ENCODE measurements at places on chromosomes 5 and 9.

DNA sequence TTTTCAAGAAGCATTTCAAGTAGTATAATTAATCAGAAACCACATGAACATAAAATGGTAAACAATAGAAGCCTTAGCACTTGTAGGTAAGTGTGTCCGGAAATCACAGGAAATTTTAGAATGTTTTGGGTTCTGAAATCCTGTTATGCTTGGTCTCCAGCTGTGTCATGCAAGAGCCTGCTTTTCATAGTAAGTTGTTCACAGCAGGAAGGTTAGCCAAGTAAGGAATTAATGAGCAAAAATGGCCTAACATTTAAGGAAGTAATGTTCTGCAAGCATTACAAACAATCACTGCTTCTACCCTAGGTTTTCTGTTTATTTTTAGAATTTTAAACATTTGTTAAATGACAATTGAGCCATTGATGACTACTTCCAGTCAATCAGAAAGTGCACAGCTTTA, 669.5 kb downstream of the SLCO4C1 start:
- DNase-seq = no peak

DNA sequence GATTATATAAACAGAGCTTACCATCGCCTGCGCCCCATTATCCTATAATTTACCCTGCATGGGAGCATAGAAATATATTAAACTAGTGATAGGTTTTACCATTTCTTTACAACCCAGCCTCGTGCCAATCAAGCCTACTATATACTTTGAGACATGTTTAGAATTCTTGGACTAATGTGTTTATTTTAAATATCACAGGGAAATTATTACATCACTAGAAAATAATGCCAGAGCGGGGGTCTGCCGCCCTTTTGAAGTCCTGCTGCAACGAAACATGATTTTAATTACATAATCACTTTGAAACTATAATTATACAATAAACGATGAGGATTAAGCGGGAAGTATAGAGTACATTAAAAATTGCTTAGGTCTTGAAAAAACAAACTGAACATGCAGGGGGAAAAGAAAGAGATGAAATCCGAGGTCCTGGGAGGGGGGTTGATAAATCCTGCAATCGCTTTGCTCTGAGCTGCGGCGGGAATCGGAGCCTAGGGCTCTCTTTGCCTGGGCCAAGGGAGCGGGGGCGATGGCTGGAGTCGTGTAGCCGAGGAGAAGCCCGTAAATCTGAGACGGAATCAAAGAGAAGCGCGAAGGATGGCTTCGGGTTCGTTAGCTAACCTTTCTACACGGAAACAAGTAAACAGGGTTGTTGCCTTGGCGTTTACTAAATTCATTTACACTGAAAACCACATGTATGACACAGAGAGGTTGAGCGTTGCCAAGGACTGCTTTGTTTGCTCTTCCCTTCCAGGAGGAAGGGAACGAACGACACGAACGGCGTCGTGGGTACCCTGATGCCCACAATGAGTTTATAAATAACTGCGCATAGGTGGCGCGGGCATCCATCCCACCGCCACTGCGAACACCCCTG, 127.6 kb downstream of the TMEM174 start:
- DNase-seq = no peak

GRCh38 chr5:123429993-123430392, 6.8 kb upstream of the CEP120 start:
- DNase-seq = no peak

DNA sequence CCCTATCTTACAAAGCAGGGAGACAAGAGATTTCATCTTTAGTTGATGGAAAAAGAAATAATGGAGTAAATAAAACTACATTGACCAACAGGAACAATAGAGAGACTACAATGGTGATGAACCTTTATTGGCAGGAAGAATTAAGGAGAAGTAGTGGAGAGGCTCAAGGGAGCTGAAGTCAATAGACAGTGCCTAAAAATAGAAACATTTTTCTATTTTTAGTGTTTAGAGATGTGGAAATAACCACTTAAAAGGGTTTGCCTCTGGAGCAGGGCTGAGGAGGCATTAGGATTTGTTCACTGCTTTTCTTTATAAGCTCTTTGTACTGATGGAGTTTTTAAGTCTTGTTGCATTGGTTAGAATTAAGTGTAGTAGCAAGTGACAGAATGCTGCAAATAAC, 98.4 kb upstream of the ERCC6L2 start:
- no peak for DNase-seq

DNA sequence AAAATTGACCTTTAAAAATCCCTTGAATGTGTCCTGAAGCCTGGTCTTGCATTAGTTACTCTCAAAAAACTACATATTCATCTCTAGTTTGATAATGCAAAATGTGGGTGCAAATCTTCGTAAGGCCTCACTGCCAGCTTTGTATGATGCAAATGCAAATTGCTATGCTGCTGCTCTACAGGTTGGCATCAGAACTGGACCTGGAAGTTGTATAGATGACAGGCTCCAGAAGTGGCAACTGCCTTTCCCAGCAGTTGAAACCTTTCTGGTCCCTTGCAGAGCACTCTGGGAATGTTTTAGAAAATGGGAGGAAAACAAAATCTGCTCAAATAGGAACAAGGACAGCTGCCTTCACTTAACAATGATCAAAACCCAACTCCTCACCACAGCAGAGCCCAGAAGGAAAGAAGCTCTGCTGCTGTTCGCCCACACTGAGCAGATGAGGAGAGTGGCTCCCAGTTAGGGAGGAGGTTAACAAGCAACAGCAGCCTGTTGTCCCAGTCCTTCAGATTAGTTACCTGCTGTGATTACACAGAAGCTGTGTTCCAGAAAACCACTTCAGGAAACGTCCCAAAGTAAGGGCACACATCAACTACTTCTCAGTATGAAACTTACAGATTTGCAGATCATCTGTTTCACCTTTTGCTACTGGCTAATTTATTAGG, 93.5 kb downstream of the PLPP1 start:
- DNase-seq = no peak

- DNase-seq = no peak
Observed at GRCh38 chr9:34592895-34593601, 3.5 kb upstream of the CNTFR start.

DNA sequence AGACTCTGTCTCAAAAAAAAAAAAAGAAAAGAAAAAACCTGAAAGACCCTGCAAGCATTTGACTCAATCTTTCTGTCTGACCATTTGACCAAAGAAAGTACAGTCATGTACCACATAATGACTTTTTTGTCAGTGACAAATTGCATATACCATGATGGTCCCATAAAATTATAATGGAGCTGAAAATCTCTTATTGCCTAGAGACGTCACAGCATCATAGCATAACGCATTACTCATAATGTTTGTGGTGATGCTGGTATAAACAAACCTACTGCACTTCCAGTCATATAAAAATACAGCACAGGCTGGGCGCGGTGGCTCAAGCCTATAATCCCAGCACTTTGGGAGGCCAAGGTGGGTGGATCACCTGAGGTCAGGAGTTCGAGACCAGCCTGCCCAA, 10.5 kb downstream of the ECM2 start:
- DNase-seq = no peak

DNA sequence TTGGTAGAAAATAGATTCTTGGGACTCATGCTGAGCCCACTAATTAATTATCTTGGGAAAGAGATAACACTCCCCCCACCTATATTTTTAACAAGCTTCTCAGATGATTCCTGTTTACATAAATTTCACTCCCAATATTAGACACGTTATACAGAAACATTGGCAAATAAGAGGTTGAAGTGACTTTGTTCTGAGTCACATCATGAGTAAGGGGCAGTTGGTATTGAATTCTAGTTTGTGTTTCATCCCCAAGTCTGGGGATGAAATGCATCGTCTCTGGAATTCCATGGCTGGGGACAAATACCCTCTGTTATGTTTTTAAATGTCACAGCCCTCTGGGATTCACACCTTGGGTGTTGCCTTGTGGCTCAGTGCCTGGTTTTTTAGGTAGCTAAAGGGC, 41.0 kb downstream of the BASP1 start:
- DNase-seq = no peak

DNA sequence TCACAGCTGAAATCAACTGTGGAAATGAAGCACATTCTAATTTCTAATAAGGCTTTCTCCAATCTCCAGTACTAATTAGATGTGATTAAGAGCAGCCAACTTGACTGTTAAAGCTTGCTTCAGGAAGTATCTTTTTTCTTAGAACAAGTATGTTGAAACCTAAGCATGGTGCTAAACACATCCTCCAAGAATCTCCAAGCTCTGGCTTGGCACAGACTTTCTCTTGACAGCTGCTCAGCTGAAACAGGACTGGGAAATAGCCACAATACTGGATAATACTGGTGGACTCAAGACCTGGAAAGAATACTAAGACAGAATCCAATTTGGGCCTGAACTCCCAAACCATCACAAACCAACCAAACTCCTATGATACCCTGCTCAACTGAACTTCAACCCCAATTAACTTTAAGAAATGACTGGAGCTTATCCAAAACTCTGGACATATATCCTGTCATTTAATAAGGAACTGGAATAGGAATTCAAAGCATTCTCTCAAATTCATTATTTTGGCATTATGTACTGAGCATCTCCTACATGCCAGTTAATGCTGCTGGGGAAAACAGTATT, 16.2 kb downstream of the PRKAA1 start:
- no peak for DNase-seq

- DNase-seq = no peak
Observed at GRCh38 chr5:158529454-158529853, 570.3 kb downstream of the EBF1 start.

GRCh38 chr5:15598294-15598902, 98.4 kb downstream of the FBXL7 start:
- no peak for DNase-seq

GRCh38 chr9:125998837-125999503, 251.8 kb downstream of the PBX3 start:
- DNase-seq = no peak

DNA sequence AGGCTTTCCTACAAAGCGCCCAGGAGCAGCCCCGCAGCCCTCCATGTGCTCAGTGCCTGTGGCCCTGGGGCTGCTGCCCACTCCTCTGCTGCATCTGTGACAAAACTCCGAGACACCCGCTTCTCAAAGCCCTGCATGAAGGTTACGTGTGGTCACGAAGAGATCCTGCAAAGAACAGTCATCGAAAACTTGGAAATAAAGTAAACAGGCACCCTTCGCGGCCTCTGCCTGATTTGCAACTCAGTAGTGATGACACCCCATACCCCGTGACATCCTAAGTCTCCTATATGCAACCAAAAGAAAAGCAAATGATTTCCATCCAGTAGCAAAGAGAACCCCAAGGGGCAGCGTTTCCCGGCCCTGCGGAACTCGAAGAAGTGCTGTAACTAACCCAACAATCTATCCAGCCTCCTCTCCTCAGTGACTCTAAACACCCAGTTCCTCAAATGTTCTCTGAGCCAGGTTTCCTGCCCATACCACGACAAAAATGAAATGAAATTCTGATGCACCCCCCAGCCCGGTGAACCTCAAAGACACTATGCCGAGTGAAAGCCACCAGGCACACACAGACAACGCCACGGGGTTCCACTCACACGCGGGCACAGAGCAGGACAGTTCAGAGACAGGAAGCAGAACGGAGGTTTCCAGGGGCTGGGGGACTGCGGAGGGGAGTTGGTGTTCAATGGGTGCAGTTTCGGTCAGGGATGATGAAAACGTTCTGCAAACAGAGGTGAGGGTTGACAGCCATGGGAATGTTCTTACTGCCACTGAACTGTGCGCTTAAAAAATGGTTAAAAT, 19.0 kb downstream of the NACC2 start:
- DNase-seq = no peak

- no peak for DNase-seq
Observed at GRCh38 chr5:55438998-55439397, 95.8 kb downstream of the PLPP1 start.

- no peak for DNase-seq
Observed at GRCh38 chr5:159669559-159669958, 246.7 kb upstream of the ADRA1B start.

DNA sequence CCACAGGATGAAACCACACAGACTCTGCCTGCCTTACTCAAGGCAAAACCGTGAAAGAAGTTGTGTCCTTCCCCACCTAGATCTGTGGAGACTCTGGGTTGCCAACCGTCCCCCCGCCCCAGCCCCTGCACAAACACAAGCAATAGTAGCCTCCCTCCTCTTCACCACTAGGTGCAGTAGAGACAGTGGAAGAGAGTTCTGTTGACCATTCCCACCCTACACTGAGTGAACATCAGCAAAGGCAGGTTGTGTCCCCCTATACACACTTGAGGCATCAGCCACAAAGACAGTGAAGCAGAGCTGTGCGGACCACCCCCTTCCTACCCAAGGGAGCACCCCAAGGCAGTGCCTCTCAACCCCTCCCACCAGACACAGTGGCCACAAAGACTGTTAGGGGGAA, 223.7 kb upstream of the NFIL3 start:
- no peak for DNase-seq

DNA sequence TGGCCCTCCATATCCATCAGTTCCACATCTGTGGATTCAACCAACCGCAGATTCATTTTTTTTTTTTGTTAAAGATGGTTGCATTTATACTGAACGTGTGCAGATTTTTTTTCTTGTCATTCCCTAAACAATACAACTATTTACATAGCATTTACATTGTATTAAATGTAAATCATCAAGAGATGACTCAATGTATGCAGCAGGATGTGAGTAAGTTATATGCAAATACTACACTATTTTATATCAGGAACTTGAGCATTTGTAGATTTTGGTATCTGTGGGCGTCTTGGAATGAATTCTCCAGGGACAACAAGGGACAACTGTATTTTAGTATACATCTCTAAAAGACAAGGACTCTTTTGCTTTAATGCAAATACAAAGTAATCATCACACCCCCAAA, 299.2 kb upstream of the ZNF608 start:
- no peak for DNase-seq

- DNase-seq = no peak
Observed at GRCh38 chr5:5146530-5147160, 6.5 kb downstream of the ADAMTS16 start.

DNA sequence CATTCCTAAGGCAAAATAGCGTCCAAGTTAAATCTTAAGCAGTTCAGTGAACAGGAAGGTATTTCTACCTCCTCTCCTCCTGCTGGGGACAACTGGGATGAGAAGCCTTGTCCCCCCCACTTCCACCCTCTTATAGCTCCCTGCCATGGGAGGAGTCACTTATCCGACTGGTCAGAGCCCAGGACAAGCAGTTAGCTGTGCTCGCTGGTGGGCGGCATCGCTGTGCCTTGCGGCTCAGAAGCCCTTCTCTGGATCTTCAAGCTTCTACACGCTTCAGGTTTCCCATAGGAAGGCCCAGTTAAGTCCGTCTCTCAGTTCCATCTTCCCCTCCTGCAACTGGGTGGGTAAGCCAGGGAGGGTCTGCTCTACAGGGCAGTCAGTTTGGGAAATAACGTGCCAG, 77.2 kb downstream of the PAX5 start:
- no peak for DNase-seq

DNA sequence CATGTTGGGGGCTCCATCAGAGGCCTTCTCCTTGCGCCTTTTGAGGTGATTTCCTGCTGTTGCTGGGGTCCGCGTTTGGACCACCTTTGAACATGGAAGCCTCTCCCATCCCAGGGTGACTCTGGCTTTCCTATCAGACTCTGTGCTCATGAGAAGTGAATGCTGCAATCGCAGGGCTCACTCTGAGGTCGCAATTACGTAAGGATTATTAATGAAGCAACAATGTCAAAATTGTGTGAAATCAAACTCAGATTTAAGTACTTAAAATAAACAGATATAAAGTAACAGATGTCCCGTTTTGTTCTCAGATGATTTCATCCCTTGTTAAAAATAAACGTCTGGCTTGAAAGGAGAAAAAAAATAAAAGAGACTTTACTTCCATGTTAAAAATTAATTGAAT, 634.2 kb downstream of the BNC2 start:
- no peak for DNase-seq

GRCh38 chr5:37940931-37941623, 101.2 kb upstream of the GDNF start:
- no peak for DNase-seq
